ENCODE measurements at places on chromosomes 5 and 9. TPM values are rescaled to one million over a fixed set of nuclear protein-coding genes. Genes with fewer than 3 reads are reported as not detected.

DNA sequence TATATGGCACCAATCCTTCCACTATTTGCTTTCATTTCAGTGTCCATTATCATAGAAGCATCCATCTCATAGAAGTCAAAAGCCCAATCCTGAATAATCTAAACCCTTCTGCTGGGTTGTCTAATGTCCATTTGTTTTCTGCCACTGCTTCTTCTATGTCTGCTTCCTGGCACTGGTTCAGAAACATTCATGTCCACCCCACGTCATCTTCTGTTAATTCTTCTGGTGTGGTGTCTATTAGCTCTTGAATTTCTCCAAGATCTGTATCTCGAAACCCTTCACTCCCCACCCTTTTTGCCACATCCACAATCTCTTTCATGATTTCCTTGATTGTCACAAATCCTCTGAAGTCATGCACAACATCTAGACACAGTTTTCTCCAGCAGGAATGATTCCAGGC, 23.2 kb upstream of the GOLGA1 start:
- DNase-seq: no peak

GRCh38 chr5:4880304-4880741, 259.8 kb upstream of the ADAMTS16 start:
- DNase-seq: no peak

GRCh38 chr5:30572279-30572678, 621.2 kb upstream of the CDH6 start:
- no peak for DNase-seq

DNA sequence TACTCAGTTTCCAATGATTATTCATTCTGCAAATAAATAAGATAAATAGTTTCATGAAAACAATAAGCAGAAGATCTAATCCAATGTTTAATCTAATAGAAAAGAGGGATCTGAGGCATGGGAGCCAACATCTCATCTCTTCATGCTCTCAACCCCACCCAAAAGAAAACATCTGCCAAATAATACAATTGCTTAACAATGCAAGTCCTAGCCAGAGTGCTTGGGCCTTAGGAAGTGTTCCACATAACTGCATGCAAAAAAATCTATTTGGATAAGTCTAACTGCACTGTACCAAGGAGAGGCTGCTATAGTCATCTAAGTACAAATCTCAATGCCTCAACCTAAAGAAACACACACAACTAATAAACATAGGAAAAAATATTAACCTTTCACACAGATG, 606.0 kb downstream of the CDH9 start:
- DNase-seq: no peak

GRCh38 chr5:116374434-116374852, 200.2 kb downstream of the SEMA6A start:
- DNase-seq: no peak

DNA sequence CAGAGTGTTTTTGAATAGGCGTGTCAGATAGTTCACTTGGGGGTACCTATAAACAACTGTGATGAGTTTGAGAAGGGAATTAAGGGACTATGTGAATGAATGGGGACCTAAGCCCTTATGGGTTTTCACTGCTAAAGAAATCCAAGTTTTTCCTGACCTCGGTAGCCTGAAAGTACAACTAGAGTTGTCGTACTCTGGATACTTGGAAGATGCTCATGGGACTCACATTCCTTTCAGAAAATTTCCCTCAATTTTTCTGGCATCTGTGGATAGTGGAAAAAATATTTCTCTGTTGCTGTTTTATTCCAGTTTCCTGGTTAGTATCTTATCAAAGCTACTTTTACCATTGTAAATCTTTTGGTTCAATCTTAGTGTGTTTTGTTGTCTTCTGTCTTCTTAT, 1112.3 kb upstream of the SEMA6A start:
- DNase-seq: no peak

GRCh38 chr5:134813407-134813806, 32.4 kb upstream of the C5orf24 start:
- DNase-seq: no peak

DNA sequence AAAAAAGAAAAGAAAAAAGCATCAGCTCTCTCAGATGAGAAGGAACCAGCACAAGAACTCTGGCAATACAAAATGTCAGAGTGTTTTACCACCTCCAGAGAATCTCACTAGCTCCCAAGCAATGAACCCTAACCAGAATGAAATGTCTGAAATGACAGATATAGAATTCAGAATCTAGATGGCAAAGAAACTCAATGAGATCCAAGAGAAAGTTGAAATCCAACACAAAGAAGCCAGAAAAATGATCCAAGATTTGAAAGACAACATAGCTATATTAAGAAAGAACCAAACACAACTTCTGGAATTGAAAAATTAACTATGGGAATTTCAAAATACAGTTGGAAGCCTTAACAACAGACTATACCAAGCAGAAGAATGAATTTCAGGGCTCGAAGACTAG, 396.3 kb downstream of the PDE4D start:
- no peak for DNase-seq

- DNase-seq: no peak
Measured at GRCh38 chr5:39464088-39464487, 39.3 kb upstream of the DAB2 start.

GRCh38 chr5:161372682-161373344, 173.7 kb downstream of the GABRB2 start:
- DNase-seq: no peak

DNA sequence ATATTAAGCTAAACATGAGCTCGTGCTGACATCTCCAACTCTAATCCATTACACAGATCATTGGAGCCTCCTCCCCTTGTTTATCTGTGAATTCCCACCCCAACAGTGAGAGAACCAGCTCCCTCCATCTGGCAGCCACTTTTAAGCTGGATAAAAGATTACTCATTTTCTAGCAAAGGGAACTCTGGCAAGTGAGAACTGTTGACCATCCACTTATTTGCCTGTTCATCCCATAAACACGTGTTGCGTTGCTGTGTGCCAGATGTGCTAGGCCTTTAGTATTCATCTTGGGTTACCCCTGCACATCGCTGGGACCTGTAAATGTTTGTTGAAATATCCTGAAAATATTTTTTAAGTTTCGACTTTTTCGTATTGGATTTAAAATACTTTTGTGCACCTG, 2.4 kb upstream of the TOR1A start:
- DNase-seq: no peak

DNA sequence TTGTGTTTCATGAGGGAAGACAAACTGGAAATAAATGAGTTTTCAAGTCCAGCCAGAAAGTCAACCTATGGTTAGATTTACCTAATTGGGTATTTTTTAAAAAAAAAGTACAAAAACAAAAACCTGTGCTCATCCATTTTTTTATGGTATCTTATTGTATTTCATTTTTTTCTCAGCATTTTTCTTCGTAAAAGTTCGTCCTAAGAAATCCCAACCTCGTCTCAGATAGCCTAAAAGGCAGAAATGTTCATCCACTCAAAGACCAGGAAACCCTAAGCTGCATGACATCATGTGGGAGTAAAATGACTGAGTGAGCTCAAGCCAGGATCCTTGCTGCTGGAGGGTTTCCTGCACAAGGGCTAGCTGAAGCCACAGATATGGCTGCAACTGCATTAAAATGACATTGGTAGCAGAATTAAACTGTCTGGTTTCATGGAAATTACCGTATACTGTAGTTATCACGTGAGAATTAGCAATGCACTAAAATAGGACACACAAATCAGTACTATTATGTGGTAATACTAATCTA, 70.4 kb downstream of the NFIB start:
- DNase-seq: no peak

- no peak for DNase-seq
Measured at GRCh38 chr9:72154468-72155285, 5.4 kb downstream of the GDA start.

DNA sequence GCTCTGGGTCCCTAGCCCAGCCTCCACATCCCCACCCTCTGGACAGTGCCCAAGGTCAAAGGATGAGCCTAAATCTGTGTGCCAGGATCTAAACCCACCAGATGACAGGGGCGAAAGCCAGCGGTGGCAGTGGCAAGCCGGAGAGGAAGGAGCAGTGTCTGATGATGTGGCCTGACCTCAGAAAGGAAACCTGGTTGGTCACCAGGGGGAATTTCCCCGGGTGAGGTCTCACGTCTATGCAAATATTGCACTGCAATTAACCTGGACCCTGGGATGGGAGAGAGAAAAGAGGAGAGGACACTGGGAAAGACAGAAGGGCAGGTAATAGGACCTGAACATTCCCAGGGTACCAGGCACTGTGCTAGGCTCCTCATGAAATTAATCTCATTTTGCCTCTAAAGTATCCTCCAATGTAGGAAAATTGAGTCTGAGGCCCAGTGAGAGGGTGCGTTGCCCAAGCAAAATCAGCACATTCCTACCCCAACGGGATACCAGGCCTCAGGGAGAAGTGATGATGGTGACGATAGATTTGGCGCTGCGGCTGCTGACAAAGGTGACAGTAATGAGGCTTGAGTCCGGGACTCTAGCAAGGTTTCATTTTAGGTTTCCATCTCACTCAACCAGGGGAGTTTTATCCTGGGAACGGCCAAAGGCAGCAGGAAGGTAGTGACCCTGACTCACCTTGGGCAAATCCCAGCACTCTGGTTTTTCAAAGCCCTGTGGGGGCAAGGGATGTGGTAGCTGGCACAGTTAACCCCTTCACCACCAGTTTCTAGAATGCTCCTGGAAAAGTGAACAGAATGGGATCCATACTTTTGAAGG, 13.4 kb upstream of the TNIP1 start:
- DNase-seq: no peak

GRCh38 chr5:81688215-81688614, 62.7 kb downstream of the SSBP2 start:
- DNase-seq: no peak

- DNase-seq: no peak
Measured at GRCh38 chr5:53580547-53580946, 20.1 kb downstream of the NDUFS4 start.

DNA sequence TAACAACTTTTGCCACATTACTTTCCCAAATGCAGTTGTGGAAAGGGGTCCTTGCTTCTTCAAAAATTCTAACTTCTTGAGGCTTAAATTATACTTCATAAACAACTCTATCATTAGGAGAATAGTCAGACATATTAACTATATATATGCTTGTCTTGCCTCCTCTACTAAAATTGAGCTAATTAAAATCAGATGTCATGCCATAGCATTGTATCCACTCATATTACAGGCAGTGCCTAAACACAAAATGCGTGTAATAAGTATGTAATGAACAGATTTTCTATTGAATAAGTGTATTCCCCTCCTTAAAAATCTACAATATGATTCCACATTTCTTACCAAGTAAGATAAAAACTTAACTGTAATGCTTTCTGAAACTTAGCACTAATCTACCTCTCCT, 204.5 kb downstream of the PLK2 start:
- DNase-seq: no peak

GRCh38 chr9:69382135-69382534, 57.1 kb downstream of the ENTREP1 start:
- DNase-seq: no peak

- no peak for DNase-seq
Measured at GRCh38 chr9:130478736-130479575, 34.2 kb downstream of the ASS1 start.

DNA sequence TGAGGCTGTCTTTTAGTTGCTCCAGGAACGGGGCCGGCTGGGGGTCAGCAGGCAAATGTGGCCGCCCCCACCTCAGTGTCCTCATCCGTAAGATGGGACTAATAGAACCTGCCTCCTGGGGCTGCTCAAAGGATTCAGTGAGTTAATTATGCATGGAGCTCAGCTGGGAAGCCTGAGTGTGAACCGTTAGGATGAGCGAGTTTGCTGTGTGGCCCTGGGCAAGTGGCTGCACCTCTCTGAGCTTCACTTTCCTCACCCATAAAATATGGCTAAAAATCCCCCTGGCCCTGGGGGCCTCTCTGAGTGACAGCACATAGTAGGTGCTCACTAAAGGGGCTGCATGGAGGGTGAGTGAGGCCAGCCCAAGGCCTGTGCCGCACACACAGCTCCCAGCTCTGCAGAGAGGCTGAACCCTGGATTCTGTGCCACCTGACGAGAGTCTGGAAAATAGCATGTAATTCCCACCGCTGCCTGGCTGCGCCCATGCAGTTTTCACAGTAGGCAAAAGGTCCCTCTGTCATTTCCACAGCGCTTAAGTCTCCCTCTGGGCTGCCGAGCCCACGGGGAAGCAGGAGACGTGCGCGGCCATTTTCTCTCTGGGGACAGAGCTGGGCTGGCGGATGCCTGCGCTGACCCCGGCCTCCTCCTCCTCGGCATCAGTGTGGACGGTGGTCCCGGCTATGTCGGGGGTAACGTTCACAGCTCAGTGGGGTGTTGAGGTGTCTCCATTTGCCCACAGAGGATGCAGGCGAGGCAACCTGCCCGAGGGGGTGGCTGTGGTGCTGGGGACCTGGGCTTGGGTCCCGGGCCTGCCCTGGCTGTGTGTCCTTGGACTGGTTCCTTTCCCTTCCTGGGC, 18.2 kb downstream of the ASS1 start:
- no peak for DNase-seq

- no peak for DNase-seq
Measured at GRCh38 chr9:1972672-1973071, 42.5 kb upstream of the SMARCA2 start.

- DNase-seq: no peak
Measured at GRCh38 chr5:62977661-62978060, 399.0 kb downstream of the LRRC70 start.

- no peak for DNase-seq
Measured at GRCh38 chr9:131676431-131676972, 63.4 kb downstream of the RAPGEF1 start.

DNA sequence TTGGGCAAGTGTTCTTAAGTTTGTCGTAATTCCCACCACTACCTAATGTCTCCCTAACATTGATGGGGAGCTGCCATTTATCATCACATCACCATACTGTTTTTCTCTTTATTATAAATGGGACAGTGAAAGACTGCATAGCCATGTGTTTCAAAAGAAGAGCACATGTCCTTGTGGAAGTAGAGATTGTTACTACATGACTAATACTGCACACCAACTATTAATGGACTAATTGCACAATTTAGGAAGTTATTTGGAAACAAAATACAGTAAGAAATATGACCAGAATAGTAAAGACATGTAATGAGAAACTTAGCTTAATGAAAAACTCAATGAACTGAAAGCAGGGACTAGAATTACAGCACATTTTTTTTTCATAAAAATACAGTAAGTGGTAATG, 12.0 kb upstream of the ELOVL7 start:
- DNase-seq: no peak

The MYOZ3 gene
- 0.59 TPM for total RNA-seq

The CTSV gene
- 1.1 TPM for total RNA-seq

The PCA3 gene
- 1.2 TPM for total RNA-seq

The ZDHHC12 gene
- 35.6 TPM for total RNA-seq

The CARTPT gene
- not detected for total RNA-seq

The C9 gene
- 0.25 TPM for total RNA-seq

The PAEP gene
- not detected for total RNA-seq

The EIF4E1B gene
- total RNA-seq: not detected

The TAF7 gene
- total RNA-seq: 109 TPM

The OMD gene
- 0.07 TPM for total RNA-seq
